ENCODE measurements at places on chromosomes 12 and 14. TPM values are rescaled to one million over a fixed set of nuclear protein-coding genes. Genes with fewer than 3 reads are reported as not detected.

GRCh38 chr14:54369343-54369742, 27.5 kb upstream of the CDKN3 start:
- no peak for DNase-seq

The RTL1 gene
- polyA plus RNA-seq, result not detected

The GALC gene
- polyA plus RNA-seq, result 6.3 TPM

The GLS2 gene
- polyA plus RNA-seq, result 0.21 TPM

DNA sequence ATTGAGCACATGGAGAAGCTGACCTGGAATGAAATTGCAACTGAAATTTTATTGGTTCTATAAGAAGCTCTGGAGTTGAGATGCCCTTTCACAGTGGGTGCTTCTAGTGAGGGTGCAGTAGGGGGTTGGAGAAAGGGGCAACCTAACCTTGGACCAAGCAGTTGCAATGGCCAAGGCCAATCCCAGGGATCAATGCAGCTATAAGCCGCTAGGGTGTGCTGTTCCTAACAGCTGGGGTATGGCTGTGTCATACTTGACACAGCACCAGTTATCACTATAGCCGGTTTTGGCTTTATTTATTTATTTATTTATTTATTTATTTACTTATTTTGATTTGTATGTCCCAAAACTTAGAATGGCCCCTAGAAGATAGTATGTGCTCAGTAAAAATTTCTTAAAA, 505.9 kb downstream of the FLRT2 start:
- DNase-seq, result no peak

DNA sequence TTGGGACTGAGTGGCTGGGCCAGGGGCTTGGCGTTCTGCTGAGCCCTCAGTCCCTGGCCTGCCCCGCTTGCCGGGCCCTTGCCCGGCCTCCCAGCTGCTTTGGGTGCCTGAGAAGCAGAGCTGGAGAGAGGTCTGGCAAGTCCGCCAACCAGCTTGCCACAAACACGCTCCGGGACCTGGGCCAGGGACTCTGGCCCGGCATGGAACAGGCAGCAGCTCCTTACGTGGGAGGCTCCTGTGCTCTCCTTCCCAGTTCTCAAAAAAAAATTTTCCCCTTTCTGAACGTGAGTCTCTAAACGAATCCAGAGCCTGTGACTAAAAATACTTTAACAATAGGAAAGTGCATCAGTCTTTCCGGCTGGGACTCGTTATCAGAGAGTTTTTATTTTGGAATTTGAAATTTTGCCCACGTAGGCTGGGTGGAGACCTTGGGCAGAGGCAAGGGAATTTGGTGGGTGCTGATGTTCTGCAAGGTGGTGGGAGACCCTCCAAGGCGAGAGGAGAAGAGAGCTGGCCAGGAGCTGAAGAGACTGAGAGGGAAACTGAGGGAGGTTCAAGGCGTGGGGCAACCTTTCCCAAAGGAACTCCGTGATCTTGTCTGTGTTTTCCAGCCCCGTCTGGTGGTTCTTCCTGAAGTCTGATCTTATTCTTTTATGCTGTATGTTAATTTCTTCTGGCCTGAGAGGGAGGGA, 6.8 kb upstream of the NR4A1 start:
- no peak for DNase-seq

The NOVA1 gene
- polyA plus RNA-seq, result 2.0 TPM
